ENCODE measurements at places on chromosomes 12 and 14.

GRCh38 chr12:46365951-46366379 is 6.6 kb downstream of the SLC38A2 start:
- no peak for DNase-seq

GRCh38 chr14:104968541-104969401 is 9.4 kb downstream of the AHNAK2 start:
- no peak for DNase-seq

GRCh38 chr12:59742841-59743240 is 147.0 kb downstream of the SLC16A7 start:
- DNase-seq, result no peak

DNA sequence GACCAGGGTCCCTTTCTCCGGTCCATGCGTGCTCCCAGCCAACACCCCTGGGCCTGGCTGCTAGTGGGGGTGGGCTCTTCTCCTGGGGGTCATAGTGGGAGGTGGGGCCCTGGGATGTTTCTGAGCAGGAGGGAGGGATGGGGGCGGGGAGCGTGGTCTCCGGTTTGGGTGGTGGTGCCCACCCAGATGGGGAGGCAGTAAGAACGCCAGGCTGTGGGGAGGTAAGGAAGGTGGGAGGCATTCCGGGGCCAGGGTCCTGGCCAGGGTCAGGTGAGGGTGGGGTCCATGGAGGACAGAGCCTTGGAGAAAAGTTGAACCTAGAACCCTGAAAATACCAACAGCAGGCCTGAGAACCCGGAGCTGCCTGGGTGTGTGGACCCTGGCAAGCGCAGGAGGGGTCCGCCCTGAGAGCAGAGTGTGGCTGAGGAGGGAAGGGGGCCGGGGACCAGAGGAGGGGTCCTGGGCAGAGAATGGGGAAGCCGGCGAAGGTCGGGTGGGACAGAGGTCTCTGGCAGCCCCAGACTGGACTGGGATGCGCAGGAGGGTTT is 5.7 kb downstream of the CRIP2 start:
- DNase-seq, result no peak

GRCh38 chr12:131046813-131047788 is 93.4 kb downstream of the ADGRD1 start:
- no peak for DNase-seq

- no peak for DNase-seq
Measured at GRCh38 chr12:56160193-56160763, 2.1 kb downstream of the MYL6 start.

- no peak for DNase-seq
Measured at GRCh38 chr14:99192028-99192621, 79.9 kb downstream of the BCL11B start.

- no peak for DNase-seq
Measured at GRCh38 chr14:104377256-104377655, 202.3 kb upstream of the C14orf180 start.

DNA sequence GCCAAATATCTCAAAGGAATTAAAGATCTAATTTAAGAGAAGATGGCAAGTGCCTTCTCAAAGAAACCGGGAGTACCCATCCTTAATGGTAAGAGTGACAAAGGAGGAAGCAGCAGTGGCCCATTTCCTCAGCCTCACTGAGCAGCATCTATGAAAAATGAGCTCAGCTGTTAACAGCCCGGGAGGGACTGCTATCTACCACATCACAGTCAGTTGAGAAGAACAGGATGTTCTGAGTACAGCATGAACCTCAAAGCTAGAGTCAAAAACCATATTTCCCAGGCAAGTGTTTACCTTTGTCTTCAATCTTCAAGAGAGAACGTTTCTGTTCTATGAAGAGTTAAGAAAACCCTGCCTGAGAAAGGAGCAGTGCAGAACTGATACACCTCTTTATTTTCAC is 115.0 kb downstream of the BTG1 start:
- no peak for DNase-seq

DNA sequence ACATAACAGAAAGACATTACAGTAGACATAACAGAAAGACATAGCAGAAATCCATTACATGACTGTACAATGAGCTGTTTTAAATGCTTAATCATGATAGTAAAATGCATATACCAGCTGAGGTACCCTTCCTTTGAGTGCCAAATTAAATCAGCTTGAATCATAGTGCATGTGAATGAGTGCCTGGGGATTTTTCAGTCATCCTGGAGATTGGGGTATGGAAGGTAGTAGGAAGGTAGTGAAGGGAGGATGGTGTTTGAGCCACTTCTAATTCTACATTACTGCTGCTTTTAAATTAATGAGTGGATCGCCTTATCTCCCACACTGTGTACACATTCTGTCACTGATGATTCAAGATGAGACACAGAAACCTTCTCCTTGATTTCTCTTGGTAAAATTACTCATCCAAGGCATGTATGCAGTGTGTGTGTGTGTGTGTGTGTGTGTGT is 534.2 kb downstream of the LRFN5 start:
- DNase-seq, result no peak

GRCh38 chr14:77077040-77077439 is 21.0 kb upstream of the CIPC start:
- DNase-seq, result no peak

DNA sequence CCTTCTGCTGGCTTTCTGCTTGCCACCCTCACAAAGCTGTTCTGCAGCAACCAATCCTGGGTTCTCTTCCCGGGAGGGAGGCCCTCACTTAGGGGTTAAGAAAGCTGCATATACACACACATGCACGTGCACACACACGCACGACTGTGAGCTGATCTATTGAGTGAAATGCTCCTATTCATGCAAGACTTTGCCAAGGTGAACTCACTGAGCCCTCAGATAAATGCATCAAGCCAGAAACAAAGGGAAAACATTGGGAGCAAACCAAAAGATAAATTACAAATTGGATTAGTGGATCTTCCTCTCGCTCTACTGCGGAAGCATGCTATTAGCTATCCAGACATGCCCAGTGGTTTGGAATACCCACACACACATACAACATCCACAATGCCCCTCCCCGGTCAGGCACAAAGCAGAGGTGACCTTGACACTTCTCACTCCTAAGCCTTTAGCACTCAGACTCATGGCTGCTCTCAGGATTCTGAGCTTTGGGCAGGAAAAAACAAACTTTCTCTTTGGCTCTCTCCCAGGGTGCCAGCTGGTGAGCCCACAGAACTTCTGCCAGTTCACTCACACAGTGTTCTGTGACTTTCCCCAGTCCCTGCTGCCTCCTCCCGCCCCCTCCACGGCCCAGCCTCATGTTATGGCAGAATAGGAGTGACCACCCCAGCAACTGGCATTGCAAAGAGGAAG is 320.0 kb downstream of the DPF3 start:
- DNase-seq, result no peak

DNA sequence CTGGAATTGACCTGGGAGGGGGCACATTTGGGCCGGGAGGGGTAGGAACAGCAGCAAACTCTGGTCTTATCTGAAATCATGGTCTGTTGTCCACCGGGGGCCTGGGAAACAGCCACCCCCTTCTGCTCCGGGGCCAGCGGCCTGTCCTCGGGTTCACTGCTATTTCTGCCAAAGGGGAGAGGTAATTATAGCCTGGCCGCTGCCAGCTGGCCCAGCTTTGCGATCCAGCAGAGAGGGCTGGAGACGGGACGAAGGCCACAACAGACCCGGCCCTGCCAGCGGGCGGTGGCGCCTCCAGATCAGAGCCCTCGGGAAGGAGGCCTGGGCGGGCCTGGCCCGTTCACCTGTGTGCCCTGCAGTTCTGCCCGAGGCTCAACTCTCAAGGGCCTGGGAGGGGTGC is at the start of gene C14orf180:
Gene C14orf180, plus strand, starts transcription at position 258 of the 400 bp plus-strand sequence. CDS start 6,667 bp downstream, outside the sequence.
- no peak for DNase-seq

GRCh38 chr12:67439611-67440010 is 170.5 kb downstream of the CAND1 start:
- DNase-seq, result no peak

Data from WTC11 (cell line).